ENCODE measurements at places on chromosomes 7 and 10.
A peak's percentile ranks its signal among the peaks of the same experiment; 100 is the strongest.

GRCh38 chr10:15325944-15326284, 45.2 kb downstream of the FAM171A1 start:
- no peak for DNase-seq

- no peak for DNase-seq
Observed at GRCh38 chr7:133207687-133208086, 45.2 kb upstream of the EXOC4 start.

DNA sequence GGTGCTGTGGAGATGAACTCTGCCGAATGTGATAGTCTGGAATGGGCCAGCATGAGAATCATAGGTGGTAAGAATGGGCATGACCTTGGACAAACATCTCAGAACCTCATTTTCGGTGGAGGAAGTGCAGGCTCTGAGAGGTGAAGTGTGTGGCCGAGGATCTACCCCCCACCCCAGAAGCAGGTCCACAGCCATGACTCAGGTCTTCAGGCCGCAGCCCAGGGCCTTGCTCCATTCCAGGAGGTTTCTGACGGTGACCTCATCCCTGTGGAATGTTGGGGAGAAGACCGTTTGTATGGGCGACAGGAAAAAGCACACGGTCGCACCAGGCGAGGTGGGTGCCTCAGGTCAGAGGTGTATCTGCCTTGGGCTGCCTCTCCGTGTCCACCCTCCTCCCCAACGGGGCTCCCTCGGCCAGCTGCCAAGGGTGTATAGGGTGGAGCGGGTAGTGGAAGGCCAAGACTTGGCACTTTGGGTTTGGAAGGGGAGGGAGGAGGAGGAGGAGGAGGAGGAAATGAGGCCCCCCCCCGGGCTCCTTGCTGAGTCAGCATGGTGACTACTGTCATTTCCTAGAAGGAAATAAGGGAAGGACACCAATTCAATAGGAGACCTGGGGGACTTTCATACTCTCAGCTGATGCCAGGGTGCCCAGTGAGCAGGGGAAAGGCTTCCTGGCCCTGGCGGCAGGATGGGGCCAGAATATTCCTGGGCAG, 168.0 kb upstream of the RHEB start:
- DNase-seq: peak; percentile 40

DNA sequence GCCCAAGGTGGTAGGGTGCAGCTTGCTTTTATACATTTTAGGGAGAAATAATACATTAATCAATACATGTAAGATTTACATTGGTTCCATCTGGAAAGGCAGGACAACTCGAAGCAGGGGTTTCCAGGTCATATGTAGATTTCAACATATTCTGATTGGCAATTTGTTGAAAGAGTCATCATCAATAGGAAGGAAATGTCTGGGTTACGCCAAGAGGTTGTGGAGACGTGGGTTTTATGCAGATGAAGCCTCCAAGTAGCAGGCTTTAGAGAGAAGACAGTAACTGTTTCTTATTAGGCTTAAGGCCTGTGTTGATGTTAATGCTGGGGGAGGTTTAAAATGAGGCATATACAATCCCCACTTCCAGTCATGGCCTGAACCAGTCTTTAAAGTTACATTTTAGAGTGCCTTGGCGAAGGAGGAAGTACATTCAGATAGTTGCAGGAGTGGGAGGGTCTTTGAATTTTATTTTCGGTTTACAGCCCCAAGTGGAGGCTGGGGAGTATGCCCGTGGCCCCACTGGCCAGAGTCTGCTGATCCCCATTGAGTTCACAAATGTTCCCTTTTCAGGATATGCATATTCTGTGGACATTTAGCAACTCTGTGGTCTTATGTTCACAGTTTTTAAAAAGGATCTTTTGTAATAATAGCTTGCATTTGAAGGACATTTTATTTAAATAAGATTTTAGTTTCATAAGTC, 166.0 kb upstream of the GDF10 start:
- DNase-seq: no peak

DNA sequence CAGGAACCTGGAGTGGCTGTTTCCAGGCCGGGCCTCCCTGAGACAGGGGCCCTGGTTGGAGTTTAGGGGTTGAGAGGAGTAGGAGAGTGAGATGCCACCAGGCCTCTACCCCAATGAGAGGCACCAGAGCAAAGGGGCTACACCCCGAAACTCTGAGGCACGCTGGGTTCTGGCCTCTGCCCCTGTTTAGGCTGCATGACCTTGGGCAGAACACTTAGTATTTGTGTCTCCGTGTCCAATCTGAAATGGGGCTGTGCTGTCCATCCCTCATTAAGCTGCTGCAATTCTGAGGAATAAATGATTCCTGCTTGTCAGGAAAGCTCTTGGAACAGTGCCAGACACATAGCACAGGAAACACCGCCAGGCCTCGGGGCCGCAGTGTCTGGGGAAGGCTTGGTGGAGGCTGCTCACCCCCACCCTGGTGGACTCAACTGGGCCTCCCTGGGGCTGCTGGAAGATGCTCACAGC, 40.5 kb upstream of the SAMD8 start:
- DNase-seq: no peak

DNA sequence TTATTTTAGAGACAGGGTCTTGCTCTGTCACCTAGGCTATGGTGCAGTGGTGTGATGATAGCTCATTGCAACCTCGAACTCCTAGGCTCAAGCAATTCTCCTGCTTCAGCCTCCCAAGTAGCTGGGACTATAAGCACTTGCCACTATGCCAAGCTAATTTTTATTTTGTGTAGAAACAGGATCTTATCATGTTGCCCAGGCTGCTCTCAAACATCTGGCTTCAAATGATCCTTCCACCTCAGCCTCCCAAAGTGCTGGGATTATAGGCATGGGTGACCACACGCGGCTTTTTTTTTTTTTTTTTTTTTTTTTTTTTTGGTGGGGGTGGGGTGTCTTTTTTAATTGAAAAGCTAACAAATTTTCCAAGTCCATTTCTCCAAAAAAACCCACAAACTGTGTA, 18.4 kb downstream of the HPS6 start:
- DNase-seq: no peak

GRCh38 chr10:54434782-54435181, 366.2 kb downstream of the PCDH15 start:
- DNase-seq: no peak

DNA sequence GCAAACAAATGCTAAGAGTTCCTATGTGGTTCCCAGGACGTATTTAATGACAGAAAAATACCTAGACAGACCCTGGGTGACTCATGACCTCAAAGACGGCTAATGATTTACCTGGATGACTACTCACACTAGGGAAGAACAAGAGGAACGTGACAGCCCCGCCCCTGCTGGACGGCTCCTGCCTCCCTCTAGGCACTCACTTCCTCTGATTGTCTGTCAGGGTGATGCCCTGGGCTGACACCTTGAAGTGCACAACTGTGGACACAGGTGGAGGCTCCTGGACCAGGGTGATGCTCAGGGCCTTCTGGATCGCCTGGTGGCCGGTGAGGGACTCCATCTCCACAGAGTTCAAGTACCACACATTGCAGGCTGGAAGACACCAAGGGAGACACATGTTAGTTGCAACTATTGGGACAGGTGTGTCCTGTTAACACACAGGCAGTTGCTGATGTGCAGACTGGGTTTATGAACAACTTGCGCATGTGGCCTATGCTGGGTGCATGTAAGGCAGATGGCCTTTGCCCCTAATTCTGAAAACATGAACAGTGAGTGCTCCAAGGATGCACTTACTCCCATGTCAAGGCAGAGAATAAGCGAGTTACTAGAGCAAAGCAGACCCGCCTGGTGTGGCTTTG, 298.3 kb downstream of the TNS3 start:
- no peak for DNase-seq

- DNase-seq: no peak
Observed at GRCh38 chr7:113320419-113320818, 202.1 kb upstream of the SMIM30 start.

DNA sequence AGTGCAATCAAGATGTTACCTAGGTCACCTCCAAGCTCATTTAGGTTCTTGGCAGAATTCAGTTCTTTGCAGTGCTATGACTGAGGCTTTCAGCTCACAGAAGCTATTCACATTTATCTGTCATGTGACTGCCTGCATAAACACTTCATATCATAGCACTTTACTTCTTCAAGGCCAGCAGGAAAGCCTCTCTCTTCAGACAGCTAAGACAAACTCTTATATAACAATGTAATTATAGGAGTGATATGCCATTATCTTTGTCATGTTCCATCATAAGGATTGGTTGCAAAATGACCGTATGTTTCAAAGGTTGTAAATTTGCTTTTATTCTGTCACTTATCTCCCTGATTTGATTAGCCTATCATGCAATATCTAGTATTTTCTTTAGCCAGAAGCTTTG, 78.8 kb upstream of the TMEM196 start:
- DNase-seq: no peak

- no peak for DNase-seq
Observed at GRCh38 chr10:18699849-18700840, 40.9 kb downstream of the ARL5B start.

DNA sequence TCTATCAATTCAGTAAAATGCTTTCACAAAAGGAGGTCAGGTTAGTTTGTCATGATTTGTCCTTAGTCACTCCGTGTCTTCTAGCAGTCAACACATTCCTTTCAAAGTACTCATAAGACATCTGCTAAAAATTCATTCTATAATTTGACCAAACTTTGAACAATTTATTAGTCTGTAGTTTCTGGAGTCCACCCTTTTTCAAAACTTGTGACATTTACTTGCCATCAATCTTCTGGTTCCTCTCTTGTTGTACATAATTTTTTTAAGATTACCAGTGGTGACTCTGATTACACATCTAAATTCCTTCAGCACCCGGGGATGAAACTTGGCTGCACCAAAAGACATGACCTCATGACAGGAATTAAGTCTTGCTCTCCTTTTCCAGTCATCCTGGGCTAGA, 130.1 kb downstream of the NEBL start:
- DNase-seq: peak; percentile 27

DNA sequence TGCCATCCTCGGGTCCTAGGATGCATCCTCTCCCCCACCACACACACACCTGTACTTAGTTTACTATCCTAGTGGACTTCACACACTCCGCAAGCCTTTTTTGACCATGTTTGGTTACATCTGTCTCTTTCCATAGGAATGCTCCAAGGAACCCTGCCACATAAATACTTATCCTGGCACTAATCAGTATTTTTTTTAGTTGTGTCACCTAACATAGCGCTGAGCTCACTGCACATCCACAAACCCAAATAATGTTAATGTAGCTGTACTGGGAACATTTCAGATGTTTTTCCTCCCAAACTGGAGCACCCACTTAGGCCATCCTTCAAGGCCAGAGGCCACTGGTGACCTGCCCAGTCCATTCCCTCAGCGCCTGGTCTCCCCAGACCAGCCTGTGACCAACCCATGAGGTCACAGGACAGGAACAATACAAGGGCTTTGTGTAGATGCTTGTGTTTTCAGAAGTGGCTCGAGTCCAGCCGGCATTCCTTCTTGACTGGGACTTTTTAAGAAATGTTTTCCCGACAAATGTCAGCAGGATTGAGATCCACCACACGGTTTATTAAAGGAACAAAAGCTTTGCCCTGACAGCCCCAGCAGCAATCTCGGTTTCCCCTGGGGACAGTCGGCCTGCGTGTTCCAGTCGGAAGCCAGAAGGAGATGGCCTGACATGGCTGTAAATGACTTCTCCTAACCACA, 181.4 kb downstream of the JCAD start:
- DNase-seq: no peak

GRCh38 chr10:92760609-92761008, 70.9 kb downstream of the HHEX start:
- DNase-seq: no peak

DNA sequence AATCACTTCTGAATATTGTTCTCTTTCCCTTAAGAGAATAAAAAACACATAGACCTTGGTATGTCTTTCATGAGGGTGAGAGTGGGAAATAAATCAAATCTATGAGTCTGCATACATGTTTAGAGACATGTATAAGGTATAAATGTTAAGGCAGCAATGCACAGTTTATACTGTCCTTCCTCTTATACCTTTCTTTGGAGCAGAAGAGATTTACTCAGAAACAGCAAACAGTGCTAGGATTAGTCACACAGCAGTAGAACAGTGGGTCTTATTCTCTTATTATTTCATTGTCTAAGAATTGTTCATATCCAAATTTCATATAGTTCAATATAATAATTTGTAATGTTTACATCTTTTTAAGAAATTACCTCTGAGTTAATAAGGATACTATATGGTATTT, 126.7 kb upstream of the TMEM196 start:
- DNase-seq: no peak

DNA sequence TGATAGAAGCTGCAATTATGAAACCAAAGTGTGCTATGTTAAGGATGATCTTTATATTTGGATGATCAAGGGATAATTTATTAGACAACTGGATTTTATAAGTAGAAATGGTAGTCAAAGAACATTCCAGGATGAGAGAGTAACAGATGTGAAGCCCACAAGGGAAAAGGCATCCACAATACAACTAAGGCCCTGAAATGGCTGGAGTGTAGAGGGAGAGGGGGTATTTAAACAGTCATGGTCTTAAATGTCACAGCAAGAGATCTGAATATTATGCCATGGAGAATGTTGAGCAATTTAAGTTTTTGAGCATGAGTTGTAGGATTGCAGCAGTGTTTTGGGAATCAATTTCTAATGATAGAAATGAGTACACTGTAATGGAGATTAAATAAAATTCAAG, 282.3 kb upstream of the DKK1 start:
- no peak for DNase-seq

GRCh38 chr7:42671627-42672026, 240.2 kb downstream of the C7orf25 start:
- DNase-seq: no peak

GRCh38 chr10:106504536-106504935, 660.0 kb downstream of the SORCS1 start:
- DNase-seq: no peak

GRCh38 chr7:5139998-5140397, 50.0 kb upstream of the WIPI2 start:
- DNase-seq: no peak

DNA sequence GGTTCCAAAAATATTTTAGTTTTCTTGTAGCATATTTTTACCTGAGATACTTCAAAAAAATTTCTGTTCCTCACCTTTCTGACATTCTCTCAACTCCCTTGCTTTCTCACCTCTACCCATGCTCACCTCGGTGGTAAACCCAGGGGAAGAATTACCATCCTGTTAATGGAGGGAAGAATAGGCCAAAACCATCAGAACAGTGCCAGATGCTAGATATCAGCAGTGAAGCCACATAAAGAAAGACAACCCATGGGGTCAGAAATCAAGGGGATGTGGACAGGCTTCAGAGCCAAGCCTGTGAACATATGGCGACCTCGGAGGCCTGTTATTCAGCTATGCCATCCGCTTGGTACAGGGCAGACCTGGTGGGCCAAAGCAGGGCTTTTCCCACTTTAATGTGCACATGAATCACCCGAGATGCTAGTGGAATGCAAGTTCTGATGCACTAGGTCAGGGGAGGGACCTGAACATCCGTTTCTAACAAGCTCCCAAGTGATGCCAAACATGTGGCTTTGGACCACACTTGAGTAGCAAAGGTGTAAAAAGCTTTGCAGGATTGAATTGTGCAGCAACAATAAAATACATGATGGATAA, 125.5 kb downstream of the NPY start:
- DNase-seq: no peak

DNA sequence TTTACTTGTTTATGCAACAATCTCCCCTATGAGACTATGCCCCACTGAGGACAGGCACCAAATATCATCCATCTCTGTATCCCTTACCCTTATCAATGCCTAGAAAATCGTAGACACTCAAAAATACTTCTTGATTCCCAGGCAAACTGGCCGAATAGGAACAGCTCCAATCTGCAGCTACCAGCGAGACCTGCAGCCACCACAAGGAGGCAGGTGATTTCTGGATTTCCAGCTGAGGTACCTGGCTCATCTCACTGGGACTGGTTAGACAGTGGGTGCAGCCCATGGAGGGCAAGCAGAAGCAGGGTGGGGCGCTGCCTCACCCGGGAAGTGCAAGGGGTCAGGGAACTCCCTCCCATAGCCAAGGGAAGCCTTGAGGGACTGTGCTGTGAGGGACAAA, 10.8 kb upstream of the PPP1R3C start:
- no peak for DNase-seq

GRCh38 chr7:94244760-94245159, 149.9 kb upstream of the COL1A2 start:
- DNase-seq: no peak

All from gastrocnemius medialis (tissue), 4 donors.